ENCODE measurements at places on chromosomes 5 and 9.
A peak's percentile ranks its signal among the peaks of the same experiment; 100 is the strongest.

GRCh38 chr5:61055434-61056006 is 106.7 kb downstream of the SMIM15 start:
- DNase-seq, result peak; percentile 21

GRCh38 chr9:73155377-73155776 is 3.7 kb downstream of the ANXA1 start:
- no peak for DNase-seq

DNA sequence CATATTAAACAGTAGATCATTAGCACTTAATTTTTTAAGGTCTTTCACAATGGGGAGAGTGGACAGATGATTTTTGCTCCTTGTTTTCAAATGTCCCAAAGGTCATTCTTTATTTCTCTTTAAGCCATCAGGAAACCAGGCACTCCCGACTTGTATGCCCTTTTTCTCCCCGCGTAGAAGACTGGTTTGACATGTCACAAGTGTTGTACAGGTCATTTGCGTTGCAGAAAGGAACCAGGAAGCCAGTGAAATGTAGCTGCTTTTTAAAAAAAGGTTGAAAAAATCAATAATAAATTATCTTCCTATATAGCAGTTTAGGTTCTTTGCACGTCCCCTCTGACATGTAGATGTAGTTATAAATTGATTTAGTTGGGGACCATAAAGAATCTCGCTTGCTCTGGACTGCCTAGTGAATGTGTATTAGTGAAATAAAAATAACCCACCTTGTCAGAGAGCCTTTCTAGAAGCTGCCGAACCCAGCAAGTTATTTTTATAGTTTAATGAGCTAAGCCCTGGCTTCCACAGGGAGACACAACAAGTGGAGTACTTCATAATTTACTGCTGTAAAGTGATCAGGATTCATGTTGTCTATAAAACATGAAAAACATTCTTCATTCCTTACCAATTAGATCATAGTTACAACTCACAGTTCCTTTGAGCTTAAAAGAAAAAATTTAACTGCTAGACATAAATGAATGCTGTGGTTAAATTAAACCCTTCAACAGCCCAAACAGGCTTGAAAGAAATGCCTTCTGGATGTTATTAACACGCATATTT is 404.6 kb downstream of the CSNK1G3 start:
- DNase-seq, result peak; percentile 35

DNA sequence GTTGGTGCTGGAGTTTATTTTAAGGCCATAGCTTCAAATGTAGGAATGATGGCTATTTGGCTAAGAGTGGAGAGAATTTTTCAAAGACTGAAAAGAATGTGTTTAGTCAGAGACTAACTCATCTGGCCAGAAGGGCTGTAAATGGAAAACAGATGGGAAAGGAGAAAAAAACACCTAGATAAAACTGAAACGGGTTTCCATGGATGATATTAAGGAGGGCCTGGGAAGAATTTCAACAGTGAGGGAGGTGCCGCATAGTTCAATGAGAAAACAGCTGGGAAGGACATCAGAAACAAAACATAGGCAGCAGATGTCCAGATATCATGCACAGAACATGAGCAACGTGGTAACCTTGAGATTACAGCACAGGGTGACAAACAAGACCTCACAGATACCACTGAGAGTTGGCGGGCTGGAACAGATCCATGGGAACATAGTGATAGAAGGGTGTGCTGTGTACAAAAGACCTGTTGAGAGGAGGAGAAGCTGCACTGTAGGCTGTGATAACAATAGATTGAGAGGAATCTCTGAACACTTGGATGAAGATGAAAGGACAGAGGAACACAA is 31.2 kb upstream of the RAD23B start:
- no peak for DNase-seq

DNA sequence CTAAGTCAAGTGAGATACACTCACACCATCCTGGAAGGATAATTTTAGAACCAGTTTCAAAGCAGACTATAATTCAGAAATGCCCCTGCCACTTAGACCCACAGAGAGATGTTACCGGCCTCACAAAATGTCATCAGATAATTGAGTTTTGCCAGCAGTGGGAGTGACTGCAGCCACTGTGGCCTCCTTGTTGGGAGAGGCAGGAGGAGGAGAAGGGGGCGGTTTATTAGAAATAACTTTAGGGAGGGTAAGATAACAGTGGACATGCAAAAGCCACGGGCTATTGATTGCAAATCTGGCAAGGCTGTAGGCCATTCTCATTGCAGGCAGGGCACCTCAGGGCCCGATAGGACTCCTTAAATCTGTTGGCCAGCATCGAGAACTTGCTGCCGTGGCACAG is 13.4 kb downstream of the GRXCR2 start:
- no peak for DNase-seq

GRCh38 chr5:102910240-102911226 is 155.4 kb downstream of the PAM start:
- peak; percentile 48 for DNase-seq

DNA sequence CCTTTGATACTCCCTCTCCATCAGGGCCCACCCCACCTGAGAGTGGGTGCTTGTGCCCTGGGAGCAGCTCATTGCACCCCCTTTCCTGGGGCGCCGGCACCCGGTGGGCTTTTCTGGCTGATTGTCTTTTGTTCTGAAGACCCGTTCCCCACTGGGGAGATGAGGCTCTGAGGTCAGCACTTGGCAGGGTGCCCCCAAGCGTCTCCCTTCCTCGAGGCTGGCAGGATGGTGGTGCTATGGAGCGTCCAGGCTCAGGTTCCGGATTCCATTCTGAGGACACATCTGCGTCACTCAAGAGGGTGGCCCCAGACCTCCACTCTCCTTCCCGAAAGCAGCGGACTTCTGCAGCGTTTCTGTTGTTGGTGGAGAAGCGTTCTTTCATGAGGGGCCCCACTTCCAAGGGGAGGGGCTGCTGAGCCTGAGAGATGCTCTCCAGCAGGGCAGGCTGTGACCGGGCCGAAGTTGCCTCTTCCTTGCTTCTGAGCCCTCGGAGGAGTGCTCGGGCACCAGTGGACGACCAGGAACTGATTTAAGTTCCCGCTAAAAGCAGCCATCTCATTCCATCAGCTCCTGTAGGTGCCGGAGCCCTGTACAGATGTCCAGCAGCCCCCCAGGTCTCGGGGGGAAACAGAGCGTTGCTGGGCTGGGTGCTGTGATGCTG is 42.2 kb downstream of the COL5A1 start:
- no peak for DNase-seq

DNA sequence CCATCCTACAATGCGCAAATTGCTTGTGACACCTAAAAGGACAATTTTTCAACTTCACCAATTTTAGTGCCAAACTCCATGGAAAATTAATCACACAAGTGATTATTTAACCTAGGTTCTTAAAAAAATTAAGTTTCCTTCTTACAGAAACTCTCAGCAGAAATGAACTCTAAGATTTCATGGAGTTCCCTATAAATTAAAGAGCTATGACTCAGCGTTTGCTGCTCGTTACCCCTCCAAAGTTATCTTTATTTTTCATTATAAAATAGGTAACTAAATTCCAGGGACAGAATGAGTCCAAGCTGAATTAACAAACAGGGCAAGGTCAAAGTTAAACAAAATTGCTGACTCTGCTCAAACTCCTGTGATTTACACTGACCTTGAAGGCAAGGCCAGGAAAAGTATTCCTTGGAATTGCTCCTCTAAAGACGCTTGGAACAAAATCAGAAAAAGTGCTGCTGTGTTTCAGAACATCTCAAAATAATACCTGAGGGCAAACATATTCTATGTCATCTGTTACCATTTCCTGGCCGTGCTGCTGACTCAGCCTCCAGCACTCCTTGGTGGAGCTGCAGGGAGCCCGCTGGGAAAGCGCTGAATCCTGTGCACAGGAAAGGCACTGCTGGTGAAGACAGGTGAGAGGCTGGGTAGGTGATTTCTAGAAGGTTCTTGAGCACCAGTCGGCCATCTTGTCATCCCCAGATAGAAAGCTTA is 2.5 kb upstream of the CMBL start:
- peak; percentile 83 for DNase-seq

GRCh38 chr9:36891341-36891811 is 142.7 kb downstream of the PAX5 start:
- DNase-seq, result no peak

DNA sequence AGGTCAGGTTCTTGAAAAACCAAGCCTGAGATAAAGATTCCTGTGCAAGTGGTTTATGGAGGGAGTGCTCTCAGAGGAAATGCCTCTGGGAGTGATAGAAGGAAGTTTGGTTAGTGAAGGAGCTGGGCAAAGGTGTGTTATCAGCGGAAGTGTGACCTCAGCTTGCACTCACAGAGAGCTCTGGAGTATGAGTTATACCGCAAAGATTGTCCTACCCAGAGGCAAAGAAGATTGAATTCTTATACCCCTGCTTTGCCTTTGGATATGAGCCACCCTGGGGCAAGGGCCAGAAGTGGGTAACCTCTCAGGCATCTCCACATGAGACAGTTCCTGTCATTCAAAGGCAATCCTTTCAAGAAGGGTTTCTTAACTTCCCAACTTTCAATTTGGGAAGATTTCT is 145.6 kb downstream of the MUSK start:
- no peak for DNase-seq

GRCh38 chr5:75610201-75610600 is 1.1 kb upstream of the ANKDD1B start:
- DNase-seq, result no peak

DNA sequence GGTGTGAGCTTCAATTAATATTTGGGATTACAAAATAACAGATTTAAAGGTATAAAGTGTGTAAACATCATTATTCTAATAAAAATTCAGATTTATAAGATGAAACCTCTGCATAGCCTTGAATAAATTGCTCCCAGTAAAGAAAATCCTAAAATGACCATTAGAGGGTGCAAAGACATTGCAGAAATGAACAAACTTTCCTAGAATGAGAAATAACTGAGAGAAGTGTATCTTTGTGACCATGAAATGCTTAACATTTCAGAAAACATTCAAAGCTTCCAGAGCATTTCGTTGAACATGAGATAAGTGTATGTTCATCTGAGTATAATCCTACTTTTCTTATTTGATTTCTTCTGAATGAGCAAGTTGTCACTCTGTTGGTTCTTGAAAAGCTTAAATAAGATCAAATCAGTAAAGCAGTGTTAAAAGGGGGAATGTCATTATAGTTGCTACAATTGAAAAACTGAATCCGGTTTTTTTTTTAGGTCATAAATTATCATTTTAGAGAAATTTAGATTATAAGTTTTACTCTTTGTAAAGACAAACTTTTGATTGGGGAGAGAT is 24.7 kb upstream of the NUDT12 start:
- no peak for DNase-seq

DNA sequence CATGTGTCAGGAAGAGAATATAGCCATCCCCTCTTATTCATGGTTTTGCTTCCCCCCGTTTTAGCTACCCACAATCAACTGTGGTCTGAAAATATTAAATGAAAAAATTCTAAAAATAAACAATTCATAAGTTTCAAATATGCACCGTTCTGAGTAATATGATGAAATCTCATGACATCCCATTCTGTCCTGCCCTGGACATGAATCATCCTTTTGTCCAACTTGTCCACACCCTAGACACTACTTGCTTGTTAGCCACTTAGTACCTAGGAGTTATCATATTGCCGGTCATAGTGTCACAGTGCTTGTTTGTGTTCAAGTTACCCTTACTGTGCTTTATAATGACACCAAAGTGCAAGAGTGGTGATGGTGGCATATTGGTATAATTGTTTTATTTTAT is 113.5 kb downstream of the CAAP1 start:
- no peak for DNase-seq

DNA sequence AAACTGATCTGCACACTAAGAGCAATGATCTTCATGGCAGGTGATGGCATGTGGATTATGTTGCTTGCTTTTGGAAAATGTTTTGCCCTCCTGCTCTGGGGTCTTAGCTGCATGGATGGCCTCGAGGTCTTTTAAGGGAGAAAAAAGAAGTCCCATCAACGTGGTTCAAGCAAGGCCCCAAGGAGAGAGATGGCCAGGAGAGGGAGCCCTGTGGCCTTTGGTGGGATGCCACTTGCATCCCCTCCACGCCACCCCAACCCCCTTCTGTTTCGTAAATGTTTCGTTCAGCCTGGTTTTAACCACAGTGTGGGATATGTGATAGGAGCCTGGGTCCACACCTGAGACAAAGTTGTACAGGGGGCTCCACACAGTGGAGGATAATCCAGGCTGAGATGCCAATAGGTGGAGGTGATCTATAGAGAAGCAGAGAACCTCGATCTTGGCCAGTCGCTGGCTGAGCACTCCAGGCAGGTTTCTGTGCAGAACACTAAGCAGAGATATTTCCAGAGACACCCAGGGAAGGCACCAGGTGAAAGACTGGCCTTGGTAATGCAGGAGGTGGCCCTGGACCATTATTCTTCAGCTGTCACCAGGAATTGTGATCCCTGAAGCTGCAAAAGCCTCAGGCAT is 25.8 kb upstream of the FRRS1L start:
- DNase-seq, result no peak

- DNase-seq, result no peak
These were observed 299.1 kb upstream of the PRR16 start for GRCh38 chr5:120164986-120165385.

GRCh38 chr5:14502294-14502690 is 79.3 kb upstream of the OTULINL start:
- no peak for DNase-seq

- peak; percentile 77 for DNase-seq
These were observed 2.0 kb upstream of the CCL27 start for GRCh38 chr9:34664281-34665066.

DNA sequence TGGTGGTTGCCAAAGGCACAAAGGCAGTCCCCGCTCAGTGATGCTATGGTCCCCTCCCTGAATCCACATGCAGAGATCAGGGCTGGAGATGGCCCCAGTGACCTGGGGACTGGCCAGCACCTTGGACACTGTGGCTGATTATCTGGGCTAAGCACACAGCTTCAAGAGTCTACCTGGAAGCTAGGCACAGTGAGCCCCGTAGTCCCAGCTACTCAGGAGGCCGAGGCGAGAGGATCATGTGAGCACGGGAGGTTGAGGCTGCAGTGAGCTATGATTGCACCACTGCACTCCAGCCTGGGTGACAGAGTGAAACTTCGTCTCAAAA is 8.3 kb upstream of the SCGB3A1 start:
- no peak for DNase-seq

- DNase-seq, result no peak
These were observed 5.1 kb downstream of the SNX30 start for GRCh38 chr9:112755675-112756074.

- DNase-seq, result no peak
These were observed 7.3 kb upstream of the RGS3 start for GRCh38 chr9:113456235-113456634.

DNA sequence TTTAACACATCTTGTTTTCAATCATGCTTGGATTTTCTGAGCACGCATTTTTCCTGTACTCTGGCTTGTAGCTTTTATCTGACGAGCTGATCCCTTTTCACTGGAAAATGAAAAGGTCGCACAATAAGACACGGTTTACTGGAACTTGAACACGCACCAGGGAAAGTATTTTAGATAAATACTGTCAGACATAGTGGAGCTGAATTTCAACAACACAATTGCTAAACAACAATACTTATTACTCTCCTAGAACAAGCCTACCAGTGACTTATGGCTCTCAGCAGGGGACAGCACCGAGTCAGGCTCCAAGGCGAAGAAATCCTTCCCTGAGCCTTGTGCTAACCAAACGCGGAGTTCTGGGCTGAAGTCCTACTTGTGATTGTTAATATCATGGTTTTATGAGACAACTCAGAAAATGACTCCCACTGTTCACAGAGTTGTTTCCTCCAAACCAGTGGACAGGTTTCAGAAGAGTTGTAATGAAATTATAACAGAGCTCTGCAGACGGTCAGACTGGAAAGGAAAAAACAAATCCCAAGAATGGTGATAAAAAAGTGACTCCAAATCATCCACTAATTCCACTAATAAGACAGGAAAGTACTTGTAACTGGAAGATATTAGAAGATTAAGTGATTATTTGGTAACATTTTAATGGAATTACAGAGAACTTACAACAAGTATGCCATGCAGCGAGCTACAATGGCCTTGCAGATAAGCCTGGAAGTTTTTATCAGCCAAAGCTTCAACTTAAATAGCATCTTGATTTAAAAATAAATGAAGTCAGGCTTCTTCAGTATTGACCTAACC is 359.6 kb downstream of the EBF1 start:
- no peak for DNase-seq

Measured in urothelium cell line (cell line).